ENCODE measurements at places on chromosomes 1 and 21.

DNA sequence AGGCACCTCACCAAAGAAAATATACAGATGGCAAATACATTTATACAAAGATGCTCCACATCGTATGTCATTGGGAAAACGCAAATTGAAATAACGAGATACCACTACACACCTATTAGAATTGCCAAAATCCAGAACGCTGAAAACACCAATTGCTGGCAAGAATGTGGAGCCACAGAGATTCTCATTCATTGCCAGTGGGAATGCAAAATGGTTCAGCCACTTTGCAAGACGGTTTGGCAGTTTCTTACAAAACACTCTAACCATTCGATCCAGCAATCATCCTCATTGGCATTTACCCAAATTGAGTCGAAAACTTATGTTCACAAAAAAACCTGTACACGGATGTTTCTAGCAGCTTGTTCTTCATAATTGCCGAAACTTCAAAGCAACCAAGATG, 223.3 kb upstream of the GREM2 start:
- no peak for DNase-seq

DNA sequence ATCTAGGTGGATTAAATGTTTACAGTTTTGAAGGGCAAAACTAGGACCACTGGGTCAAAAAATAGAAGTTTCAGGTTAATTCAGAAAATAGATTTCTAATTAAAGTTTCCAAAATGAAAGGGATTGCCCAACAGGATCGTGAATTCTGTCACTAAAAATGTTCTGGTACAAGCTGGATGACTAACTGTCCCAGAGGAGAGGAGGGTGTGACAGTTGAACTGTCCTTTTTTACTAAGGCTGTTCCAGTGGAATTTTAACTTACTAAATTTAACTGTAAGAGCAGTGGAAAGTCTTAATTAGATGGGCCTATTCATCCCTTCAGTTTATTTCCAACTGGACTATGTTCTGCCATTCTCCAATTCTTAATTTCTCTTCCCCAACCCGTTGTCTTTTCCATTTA, 7.2 kb downstream of the SNX7 start:
- DNase-seq, result no peak

DNA sequence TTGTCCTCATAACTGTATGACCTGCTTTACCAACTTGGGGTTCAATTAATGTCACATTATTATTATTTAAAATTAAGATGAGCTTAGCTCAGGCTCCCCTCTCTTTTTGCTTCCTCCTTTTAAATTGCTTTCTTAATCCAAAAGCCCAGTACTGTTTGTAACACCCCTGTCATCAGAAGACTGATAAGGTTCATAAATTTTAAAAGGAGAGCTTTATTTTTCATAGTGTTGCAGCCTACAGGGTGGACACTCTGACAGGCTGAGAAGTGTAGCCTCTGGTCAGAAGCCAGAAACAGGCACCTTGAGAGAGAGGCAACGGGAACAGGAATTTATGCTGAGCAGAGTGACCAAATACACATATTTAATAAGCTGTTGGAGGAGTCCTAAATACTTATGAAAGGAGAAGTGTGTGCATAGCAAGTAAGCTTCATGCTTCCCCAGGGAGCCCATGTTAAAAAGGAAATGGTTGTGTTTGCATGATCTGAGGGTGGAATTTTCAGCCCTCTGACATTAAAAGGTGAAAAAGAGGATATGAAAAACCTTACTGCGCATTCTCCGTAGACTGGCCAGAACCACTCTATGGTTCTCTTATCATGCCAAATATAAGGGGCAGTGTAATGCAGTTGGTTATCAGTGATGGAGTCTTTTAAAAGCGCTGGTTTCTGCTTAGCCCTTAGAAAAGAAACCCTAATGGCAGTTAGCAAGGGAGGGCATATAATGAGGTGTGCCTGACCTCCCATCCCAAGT, 30.5 kb upstream of the FGGY start:
- DNase-seq, result no peak

DNA sequence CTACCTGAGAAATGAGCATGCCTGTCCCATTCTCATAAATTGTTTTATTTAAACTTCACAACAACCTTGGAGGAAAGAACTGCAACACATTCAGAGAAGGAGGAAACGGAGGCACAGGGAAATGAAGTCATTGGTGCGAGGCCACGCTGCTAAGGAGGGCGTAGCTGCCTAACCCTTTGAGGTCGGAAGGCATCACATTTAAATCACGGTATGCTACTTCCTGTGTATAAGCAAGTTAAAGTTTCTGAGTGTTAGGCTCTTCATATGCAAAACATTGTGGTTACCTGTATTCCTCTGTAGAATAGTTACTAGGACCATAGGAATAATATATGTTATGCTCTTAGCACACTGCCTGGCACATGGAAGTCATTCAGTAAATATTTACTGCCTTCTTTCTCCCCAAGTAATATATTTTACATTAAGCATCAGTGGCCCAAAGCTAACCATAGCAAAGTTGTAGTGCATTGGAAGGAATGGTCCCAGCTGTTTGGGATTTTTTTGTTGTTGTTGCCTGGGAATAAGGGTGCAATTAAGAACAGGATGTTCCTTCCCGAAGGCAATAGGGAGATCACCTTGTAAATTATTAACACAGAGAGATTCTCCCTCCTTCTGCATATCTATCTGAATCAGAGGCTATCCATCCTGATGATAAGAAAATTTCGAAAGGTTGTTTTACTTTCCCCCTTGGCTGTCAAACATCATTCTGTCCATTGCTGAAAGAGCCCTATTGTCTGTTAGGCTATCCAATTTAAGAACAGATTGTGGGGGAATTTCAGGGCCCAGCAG, 192.2 kb upstream of the C8B start:
- no peak for DNase-seq

- no peak for DNase-seq
These were observed 7.6 kb upstream of the TRNAU1AP start for GRCh38 chr1:28545246-28545628.

GRCh38 chr1:50095716-50096115, 13.0 kb upstream of the ELAVL4 start:
- no peak for DNase-seq

GRCh38 chr1:15064217-15064929, 89.2 kb upstream of the TMEM51 start:
- no peak for DNase-seq

DNA sequence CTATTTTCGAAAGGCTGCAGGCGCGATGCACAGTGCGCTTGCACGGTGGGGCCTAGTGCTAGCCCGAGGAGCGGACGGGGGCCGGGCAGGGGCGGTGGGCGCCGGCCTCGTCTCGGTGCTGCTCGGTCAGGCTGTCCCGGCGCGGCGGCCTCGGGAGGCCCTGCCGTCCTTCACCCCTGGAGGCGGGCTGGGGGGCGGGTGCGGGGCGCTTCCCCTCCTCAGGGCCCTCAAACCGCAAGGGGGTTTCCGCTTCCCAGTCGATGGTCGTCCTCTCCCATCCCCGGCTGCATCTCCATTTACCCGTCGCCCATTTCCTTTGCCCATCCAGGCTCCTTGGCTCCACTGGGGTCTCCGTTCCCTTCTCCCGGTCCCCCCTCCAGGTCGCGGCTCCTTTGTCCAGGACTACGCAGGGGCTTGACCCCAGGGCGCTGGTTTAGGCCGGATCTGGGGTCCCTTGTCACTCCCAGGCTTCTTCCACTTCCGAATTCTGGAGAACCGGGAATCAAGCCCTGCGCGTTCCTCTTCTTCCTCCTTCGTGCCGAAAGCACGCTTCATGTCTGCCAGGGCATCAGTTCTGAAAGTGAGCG, 196.3 kb upstream of the LMO4 start:
- DNase-seq, result no peak

- DNase-seq, result no peak
These were observed 5.6 kb downstream of the PTPRF start for GRCh38 chr1:43536196-43536863.

DNA sequence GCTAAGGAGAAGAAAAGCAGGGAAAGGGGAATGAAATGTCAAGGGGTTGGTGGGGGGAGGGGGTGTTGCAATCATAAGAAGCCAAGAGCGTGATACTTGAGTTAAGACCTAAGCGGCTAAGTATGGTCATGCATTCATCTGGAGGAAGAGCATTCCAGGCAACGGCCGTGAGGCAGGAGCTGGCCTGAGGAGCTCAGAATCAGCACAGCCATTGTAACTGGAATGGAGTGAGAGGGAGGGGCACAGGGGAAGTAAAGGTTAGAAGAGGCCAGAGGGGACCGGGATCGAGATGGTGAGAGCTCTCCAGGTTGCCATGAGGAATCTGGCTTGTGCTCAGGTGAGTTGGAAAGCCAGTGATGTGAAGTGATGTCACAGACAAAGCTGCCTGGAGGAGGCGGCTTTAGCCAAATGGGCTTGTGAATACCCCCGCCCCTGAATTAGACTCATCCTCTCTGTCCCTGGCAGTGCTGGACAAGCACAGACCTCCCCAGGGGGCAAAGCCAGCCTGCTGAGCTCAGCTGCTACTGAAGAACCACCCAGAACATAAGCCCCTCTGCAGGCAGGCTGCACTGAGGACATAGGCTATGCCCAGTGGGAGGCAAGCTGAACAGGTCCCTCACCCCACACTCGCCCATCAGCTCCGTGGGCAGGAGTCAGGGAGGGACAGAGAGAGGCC, 61.1 kb upstream of the LAPTM5 start:
- peak; percentile 69 for DNase-seq

GRCh38 chr21:43343992-43344886, 82.7 kb downstream of the SIK1 start:
- peak; percentile 32 for DNase-seq

DNA sequence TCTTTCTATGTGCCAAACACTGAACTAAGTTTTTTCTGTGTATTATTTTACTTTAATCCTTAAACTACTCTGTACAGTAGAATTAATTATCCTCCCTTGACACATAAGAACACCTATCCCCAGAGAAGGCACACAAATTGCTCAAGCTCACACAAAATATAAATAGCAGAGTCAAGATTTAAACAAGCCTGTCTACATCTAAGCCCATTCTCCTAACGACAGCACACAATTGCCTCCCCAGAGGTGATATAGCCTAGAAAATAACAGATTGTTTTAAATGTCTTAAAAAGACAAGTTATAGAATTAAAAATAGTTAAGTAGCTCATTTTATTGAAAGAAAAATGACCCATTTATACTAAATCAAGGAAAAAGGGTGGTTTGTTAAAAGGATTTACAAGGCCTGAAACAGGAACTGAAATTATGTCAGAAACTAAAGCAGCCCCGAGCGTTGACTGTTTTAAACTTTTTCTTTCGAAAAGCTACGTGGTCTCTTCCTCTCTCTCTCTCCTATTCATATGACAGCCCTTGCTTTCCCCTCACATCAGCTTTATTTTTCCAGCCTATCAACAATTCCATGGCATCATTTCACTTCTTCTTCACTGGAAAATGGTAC, 30.5 kb downstream of the TNFSF18 start:
- no peak for DNase-seq

- peak; percentile 52 for DNase-seq
These were observed 89.1 kb downstream of the ITSN1 start for GRCh38 chr21:33731447-33731846.

DNA sequence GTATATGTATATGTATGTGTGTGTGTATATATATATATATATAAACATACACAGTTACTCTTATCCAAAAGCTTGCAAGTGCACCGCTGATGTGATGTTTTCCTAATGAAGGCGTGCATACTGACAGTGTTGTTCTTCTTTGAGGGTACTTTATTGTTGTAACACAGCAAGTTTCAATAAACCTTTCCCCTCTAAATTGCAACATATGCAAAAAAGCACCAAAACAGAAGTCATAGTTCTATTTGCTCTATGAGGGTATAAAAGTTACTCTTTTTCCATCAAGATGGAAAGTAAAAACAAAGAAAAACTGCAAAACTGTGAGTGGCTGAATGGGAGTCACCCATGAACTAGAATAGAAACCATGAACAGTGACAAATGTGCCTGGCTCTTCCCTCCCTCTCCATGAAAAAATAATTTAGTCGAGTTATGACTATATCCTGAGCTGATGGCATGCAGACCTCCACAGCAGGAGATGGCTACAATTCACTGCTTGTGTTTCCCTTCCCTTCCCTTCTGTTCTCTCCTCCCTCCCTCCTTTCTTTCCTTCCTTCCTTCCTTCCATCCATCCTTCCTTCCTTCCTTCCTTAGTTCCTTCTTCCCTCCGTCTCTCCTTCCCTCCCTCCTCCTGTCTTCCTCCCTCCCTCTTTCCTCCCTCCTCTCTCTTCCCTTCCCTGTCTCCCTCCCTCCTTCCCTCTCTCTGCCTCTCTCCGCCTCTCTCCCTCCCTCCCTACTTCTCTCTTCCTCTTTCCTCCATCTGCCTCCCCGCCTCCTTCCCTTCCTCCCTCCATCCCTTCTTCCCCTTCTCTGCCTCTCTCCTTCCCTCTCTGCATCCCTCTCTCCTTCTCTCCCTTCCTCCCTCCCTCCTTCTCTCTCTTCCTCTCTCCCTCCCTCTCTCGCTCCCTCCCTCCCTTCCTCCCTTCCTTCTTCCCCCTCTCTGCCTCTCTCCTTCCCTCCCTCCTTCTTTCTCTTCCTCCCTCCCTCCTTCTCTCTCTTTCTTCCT, 220.7 kb upstream of the POU3F1 start:
- DNase-seq, result no peak

- DNase-seq, result peak; percentile 63
These were observed 63.1 kb downstream of the ZNF281 start for GRCh38 chr1:200346700-200347099.

GRCh38 chr1:16498573-16499413, 15.3 kb downstream of the RNU1-1 start:
- DNase-seq, result peak; percentile 87
